Activated CD8-positive, alpha-beta memory T cell treated with anti-CD3 and anti-CD28 coated beads, Interleukin-2, amount 50 U/mL, for 4 hours (primary cell): ENCODE measurements at places on chromosomes 11 and 22.

- no peak for DNase-seq
Measured at GRCh38 chr11:59218319-59218718, 5.6 kb upstream of the MPEG1 start.

- no peak for DNase-seq
Measured at GRCh38 chr11:79414644-79415317, 26.0 kb downstream of the TENM4 start.

GRCh38 chr22:28911304-28911690 is 27.9 kb downstream of the ZNRF3 start:
- DNase-seq: no peak

DNA sequence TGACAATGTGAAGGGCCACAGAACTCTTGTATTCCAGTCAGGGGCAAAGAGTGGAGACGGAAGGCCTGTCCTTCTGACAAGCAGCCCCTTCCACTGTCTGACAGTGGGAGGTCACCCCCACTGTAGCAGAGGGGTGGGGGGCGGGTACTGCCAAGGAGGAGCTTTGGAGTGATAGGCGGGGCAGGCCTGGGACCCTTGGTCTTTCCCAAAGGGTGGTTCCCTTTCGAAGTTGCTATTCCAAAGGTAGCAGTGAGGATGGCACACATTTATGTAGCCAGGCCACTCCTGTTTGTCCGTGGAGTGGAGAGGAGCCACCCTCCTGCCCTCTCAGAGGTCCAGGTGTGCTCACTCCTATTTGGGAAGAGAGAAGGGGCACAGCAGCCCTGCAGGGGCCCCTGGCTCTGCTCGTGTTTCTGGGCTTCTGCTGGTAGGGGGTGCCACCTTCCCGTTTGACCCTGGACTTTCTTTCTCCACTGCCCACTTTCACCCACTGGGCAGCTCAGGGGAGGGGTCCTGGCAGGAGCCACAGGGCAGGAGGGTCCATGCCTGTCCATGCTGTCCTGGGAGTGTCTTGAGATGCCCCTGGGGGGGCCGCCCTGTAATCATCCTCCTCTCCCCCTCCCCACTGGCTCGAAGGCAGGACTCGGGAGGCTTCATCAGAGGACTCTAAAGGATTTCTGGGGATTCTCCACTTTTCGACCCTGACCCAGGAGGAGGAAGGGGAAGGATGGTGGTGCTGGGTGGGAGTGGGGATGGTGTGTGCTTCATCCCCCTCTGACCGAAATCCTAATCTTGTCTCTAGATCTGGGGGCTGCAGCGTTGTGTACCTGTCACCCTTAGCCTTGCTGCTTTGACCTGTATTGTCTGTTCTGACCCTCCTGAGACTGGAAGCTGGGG is 994 bp downstream of the TAGLN start:
- no peak for DNase-seq

DNA sequence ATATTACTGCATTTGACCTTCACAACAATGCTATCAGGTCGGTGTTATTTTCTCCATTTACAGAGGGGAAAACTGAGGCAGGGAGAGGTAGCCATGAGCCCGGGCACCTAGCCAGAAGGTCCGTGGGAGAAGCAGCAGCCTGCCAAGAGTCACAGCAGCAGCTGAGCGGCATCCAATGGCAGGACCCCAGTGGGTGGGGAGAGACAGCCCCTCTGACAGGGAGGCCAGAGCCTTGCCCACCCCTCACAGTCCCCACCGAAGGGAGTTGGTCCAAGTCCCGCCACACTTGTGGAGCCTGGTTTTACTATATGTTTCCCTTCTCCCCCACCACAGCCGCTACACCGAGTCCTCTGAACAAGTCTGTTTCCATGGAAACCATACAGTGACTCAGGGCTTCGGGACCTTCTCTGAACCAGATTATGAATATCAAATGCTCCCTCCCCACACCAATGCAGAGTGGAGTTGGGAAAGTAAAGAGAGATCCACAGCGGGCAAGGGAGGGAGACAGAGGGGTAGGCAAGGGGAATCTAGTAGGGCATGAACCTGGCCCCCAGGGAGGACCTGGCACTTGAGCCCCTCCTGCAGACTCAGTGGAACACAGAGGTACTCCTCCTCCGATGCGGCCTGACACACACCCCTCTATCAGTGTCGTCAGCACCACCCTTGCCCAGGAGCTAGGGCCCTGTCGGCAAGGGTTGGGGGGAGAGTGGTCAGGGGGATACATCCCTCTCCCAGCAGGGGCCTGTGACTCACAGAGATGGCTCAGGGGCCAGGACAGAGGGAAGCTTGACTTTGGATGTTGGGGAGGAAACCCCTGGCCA is 2.5 kb downstream of the CHST1 start:
- DNase-seq: no peak

- DNase-seq: no peak
Measured at GRCh38 chr11:78424334-78425270, 7.0 kb upstream of the GAB2 start.

DNA sequence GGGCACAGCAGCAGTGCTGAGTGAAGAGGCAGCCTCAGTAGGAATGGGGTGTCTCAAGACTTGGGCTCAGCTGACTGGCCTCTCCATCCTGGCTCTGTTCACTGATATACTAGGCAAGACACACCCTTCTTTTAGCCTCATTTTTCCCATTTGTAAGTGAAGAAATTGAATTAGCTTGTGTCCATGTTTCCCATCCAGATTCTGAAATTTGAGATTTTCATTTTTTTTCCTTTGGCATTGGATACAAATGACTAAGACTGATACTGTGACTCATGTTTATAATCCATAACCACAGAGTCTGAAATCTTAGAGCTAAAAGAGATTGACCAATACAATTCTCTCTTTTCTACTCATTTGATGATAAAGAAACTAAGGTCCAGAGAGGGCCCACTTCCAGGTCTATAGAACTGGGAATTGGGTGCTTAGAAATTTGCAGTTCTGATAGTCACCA is 110.9 kb downstream of the KCNC1 start:
- DNase-seq: no peak

DNA sequence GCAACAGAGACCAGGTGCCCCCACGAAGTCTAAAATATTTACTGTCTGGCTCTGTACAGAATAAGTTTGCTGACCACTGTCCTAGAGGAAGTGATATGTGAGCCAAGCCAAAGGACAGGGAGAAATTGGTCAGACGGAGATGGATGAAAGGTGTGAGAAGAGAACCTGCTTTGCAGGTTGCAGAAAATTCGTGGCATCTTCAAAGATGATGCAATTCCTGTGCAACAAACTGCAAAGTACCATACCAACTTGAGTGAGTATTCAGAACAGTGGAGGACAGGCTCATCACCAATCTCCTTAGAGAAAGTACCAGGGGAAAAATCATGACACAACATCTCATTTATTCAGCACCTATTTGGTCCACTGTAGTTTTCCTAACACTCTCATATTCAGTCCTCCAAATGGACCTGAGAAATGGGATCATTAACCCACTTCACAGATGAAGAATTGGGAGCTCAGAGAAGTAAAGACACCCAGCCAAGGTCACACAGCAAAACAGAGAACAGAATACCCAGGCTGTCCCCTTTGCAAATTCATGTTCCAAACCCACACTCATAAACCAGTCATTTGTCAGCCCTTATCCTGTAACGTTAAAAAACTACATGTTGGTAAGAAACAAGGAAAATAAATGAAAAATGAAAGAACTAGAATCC is 536.8 kb downstream of the MIAT start:
- no peak for DNase-seq

DNA sequence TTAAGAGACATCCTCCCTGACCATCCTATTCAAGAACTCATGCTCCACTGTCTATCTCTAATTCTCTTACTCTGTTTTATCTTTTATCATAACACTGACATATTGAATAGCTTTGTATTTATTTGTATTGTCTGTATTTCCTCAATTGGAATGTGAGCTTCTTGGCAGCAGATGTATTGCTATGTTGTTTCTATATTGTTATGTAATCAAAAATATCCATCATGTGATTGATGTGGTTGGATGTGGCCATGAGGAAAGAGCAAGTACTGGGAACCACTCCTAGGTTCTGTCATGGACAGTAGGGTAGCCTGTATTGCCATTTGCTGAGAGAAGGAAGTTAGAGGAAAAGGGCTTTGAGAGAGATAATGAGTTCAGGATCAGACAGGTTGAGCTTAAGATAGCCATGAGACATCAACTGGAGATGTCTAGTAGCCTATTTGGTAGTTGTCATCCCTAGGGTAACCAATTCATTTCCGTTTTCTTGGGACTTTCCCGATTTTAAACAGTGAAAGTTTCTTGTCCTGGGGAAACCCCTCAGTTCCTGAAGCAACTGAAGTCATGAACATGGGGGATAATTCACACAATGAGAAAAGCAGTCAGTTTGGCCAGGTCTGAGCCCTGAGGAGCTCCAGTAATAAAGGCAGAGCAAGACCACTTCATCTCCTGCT is 404.5 kb downstream of the INSC start:
- DNase-seq: no peak
